ENCODE measurements at places on chromosomes 2 and 18. TPM values are rescaled to one million over a fixed set of nuclear protein-coding genes. Genes with fewer than 3 reads are reported as not detected.

Gene GKN2
- total RNA-seq = not detected

DNA sequence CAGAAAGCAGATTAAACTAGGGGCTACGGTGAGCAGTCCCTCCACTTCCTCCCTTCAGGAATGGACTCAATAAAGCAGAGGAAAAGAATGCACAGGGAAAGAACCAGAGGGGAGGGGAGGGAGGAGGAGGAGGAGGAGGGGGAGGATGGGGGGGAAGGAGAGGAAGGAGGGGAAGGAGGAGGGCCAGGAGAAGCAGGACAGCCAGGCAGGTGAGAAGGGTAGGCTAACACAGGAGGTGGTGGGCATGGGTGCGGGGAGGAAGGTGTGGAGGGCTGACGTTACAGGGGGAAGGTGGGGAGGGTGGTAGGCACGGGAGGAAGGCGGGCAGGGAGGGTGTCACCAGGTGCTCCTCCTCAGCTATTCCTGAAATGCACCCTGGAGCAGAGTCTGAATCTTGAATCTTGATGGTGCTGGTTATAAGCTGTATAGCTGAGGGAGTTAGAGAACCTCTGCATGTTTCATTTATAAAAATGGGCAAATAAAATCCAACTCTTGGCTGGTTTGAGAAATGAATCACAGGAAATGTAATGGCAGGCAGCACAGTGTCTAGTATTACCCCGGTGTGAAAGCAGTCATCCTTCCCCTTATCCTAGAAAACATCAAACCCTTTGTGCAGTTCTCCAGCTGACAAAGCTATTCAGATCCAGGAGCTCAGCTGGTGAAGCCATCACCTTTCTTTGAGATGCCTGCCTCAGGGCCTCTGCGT lies 3.4 kb downstream of the TMEM18 start:
- no peak for DNase-seq

DNA sequence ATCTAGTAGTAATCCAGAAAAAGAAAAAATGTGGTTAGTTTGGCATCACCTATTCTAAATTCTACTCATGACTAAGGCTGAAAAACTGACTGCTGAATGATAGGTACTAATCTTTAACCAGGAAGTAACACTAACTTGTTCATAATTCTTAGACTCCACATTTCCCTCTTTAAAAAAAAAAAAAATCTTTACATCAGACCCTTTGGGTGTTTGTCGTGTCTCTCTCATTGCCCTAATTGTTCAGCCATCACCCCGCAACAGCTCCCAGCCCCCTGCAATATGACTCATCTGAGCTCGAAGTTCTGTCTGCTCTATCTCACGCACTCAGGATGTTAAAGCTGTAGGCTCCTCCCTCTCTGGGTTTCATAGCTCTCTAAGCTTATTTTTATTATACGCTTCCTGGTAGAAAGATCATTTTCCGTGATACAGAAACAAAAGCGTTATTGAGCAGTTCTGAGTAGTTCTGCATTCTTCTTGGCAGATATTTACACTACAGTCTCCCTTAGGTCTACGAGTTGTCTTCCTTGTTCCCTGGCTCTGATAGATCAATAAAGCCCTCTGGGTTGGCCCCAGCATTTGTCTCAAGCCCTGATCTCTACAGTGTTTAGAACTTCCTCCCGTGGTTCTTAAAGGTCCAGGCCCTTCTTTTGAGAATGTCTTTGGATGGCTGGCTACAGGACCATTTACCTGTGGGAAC lies 95.6 kb downstream of the TNFRSF11A start:
- DNase-seq = peak; percentile 86

DNA sequence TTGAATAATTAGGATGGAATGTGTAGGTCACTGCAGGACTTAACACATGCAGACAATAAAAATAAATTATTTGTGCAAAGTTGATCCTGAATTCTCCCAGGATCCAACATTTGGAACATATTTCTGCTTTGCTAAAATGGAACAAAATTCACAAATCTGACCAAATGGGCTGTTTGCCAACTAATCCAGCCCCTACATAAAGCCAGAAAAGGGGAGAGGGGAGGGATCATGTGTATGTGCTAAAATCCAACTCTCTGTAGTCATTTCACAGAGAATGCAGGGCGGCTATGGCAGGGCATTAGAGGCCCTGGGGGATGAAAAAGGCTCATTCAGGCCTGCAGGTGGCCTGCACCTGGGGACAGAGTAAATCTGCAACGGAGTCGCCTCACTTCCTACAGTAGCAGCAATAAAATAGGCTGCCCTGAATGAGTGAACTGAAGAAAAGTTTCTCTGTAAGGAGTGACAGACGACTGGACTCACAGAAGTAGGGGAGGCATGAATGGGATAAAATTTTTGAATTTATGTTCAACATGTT lies 4.0 kb upstream of the ZFP36L2 start:
- no peak for DNase-seq

Gene POTEC
- not detected for total RNA-seq

Gene IL1F10
- total RNA-seq = not detected

GRCh38 chr18:2997429-2997828 lies 15.5 kb downstream of the LPIN2 start:
- no peak for DNase-seq

GRCh38 chr2:161857920-161858319 lies 216.1 kb downstream of the DPP4 start:
- no peak for DNase-seq

GRCh38 chr2:70381821-70382220 lies 80.0 kb upstream of the FAM136A start:
- DNase-seq = no peak

DNA sequence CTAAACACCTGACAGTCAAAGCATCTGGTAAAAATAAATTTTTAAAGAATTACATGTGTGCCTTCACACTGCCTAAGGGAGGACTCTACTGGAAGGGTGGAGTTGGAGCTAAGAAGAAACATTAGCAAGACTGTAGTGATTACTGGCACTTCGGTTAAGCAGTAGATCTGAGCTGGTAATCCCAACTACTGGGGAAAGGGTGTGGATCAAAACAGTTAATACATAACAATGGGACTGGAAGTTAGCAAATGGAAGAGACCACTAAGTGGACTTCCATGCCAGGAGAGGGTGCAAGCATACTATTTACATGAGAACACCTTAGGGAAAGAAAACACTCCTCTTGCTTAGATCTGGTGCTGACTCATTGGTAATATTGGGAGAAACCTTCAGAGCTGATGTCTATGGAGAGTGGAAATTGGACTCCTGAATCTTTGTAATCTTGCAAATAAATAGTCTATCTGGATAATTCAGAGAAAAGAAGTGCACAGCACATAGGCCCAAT lies 519.6 kb upstream of the LINC00305 start:
- DNase-seq = no peak

GRCh38 chr2:128160616-128161275 lies 69.7 kb downstream of the UGGT1 start:
- no peak for DNase-seq

GRCh38 chr2:168518555-168519066 lies 62.5 kb downstream of the CERS6 start:
- DNase-seq = no peak

Measured in Caki2 (cell line).